ENCODE measurements at places on chromosomes 4 and X.

DNA sequence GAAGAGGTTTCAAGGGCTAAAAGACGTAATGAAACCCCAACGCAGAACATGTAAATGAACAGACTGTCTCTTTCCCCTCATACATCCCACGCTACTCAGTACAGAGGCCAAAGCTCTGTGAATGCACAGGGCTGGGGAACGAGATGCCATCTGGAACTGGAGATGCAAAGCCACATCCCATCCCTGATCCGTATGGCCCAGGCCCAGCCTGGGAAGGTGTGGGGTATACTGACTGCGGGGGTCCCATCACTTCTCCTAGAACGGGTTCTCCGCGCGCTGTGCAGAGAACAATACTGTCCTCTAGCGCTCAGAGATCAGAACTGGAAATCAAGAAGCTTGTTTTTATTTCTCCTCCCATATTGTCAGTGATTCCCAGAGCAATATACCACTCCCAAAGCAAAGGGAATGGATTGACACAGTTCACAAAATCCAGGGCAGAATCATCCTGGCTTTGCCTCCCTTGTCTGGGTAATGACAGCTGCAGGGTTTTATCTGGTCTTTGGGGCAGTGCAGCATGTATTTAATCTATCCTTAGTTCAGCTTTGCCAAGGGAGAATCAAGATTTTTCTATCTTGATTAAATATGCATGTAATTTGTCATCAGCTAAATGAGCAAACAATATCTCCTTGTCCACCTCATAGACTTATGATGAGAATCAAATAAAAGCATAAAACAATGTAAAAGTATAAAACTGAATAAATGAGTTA lies 47.3 kb upstream of the TLR3 start:
- no peak for DNase-seq

DNA sequence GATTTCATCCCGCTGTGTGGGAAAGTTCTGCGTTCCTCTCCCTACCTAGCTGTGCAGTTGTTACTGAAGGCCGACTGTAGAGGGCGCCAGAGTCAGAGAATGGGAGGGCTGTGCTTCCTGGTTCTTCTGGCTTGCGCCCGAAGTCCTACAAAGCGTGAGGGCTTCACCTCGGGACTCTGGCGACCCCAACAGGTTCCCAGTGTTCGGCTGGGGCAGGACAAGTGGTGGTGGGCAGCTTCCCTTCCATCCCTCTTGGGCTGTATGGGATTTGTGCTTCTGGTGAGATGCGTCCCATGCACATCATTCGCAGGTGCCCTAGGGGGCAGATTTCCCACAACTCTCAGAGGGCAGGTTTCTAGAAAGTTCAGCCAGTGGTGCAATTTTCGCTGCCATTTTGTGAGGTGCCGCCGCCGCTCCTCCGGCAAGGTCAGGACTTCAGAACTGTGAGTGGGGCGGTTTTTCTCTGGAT lies 27.3 kb downstream of the CT45A1 start:
- no peak for DNase-seq

- DNase-seq: no peak
These were observed 5.5 kb upstream of the ING2 start for GRCh38 chr4:183499389-183499788.

DNA sequence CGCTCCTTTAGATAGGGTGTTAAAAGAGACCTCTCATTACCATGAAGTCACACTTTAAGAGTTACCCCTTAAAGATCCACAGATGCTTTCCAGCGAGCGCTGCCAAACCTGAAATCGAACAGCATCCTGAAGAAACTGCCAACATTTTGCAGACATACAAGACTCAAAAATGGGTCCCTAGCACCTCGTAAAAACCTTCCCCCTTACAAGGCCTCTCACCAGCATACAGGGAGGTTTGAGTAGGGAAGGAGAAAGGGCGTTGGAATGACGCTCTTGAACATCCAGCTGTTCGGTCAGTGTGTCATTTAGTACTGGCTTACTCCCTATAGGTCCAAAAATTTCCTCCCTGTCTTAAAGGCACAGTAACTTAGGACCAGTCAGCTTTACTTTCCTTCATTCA lies 45.3 kb upstream of the PGRMC1 start:
- DNase-seq: no peak

DNA sequence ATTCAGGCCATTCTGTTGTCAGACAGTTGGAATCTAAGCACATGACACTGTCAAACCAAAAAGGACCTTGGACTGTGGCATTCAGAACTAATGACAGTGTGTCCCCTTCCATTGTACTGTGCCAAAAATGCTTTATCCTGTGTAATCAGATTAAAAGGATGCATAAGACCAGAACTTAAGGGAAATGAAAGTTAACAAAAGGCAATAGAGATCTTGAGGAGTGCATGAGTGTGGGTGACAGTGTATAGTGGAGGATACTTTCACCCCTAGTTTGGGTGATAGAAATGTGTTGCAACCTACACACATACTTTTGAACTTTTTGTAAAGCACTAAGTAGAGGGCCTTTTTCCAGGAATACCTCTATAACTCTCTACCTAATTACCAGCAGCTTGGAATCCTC lies 4.5 kb downstream of the CYSLTR1 start:
- no peak for DNase-seq

GRCh38 chr4:70754990-70755688 lies 33.4 kb downstream of the RUFY3 start:
- no peak for DNase-seq

DNA sequence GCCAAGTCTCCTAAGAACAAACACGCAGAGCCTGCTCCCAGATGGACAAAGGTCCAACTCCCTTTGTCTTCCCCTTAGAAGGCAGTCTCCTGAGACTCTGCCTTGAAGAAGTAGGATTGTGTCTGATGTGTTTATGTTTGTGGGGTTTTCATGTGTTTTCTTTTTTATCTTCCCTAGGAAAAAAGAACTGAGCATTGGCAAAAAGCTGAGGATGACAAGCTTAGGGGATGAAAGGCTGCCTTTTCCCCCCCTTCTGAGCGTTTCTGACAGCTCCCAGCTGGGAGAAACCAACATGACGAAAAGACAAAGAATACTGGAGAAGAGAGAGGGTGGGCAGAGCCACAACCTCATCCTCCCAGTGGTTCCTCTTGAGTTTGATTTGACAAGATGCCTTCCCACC lies 181.1 kb downstream of the EVC2 start:
- DNase-seq: no peak

- DNase-seq: no peak
These were observed 15.3 kb downstream of the KLHL2 start for GRCh38 chr4:165222651-165222994.

DNA sequence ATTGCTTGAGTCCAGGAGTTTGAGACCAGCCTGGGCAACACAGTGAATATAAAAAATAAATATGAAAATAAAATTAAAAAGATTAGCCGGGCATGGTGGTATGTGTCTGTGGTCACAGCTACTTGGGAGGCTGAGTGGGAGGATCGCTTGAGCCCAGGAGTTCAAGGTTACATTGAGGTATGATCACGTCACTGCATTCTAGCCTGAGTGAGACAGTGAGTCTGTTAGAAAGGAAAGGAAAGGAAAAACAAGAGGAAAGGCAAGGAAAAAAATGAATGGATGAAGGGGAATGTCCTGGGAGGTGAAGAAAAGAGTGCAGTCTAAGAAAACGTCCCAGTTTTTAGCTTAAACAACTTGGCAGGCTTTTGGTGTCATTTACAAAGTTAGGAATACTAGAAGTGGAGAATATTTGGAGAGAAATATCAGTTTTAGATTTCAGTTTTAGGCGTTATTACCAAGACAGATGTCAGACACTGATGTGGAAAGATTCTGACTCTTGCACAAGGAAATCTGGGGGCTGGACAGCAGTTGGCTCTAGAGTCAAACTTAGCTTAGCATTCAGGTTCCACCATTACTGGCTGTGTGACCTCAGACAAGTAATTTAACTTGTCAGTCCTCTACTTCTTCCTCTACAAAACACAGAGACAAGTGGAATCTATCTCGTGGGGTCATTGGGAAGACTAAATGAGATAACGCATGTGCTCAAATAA lies 139.0 kb downstream of the TSPAN5 start:
- DNase-seq: no peak

- DNase-seq: no peak
These were observed 16.0 kb upstream of the PRRG1 start for GRCh38 chrX:37332987-37333658.

GRCh38 chr4:146742416-146742815 lies 103.7 kb downstream of the POU4F2 start:
- DNase-seq: no peak

GRCh38 chr4:11209826-11210225 lies 218.9 kb downstream of the HS3ST1 start:
- no peak for DNase-seq

GRCh38 chr4:109395694-109396093 lies 37.9 kb upstream of the SEC24B start:
- DNase-seq: no peak

All from activated gamma-delta T cell treated with anti-CD3 and anti-CD28 coated beads, Interleukin-2, amount 50 U/mL, for 16 hours (primary cell).